GM13977 (cell line): ENCODE measurements at places on chromosomes 4 and X.
A peak's percentile ranks its signal among the peaks of the same experiment; 100 is the strongest.

- DNase-seq: no peak
These were observed 136.2 kb downstream of the HMX1 start for GRCh38 chr4:8735236-8736089.

- DNase-seq: no peak
These were observed 484.4 kb upstream of the NR3C2 start for GRCh38 chr4:148926276-148927260.

DNA sequence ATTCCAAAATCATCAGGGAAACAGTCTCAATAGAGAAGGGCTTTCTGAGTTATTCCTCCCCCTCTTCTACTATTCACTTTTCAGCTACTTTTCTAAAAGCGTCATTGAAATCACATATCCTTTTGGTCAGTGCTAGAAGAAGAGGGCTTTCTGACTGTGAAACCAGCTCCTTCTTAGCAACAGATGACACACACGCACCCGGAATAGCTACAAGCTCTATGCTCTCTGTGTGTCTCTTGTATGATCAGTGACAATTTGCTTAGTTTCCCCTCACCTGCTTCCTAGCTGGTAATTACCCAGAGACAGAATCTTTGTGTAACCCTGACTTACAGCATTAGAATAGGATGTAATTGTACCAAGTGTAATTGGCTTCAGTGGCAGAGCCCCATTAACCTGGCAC lies 268.1 kb upstream of the SLITRK2 start:
- DNase-seq: no peak

GRCh38 chr4:140213749-140214148 lies 59.8 kb upstream of the MAML3 start:
- DNase-seq: no peak

GRCh38 chr4:56976837-56977320 lies 527 bp downstream of the NOA1 start:
- peak; percentile 58 for DNase-seq

DNA sequence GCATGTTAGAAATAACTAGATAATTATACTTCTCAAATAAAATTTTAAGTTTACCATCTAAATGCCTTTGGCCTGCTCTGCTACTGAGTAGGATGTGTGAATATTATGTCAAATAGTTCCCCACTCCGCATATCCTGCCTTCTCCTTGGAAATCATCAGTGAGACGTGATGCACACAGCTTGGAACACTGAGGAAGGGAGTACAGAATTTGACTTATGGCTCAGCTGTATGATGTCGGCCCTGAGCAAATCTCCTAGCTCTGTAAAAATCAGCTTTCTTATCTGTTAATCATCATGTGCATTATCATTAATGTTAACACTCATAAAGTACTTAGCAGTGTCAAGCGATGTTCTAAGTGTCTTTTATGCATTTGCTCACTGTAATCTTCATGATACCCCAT lies 241.0 kb upstream of the ANKRD50 start:
- no peak for DNase-seq

DNA sequence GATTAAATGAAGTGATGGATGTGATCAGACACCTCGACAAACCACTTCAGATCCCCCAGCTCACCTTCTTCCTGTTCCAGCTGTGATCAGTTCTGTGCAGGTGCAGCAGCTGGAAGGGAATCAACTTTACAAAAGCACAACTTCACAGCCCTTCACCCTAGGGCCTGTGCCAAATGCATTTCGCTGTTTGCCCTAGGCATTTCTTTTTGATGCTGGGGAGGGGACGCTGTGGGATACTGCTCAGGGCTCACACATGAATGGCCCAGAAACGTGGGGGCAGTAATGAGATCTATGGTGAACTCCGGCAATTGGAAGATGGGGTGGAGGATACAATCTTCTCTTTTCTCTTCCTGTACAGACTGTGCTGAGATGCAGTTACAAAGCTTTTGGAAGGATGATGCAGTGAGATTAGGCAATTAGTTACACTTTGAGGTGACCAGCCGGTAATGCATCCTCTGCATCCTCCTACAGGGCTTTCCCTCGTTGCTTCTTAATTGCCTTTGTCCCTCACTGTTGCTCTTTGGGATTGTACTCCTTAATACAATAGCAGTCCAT lies 215.1 kb upstream of the PITX2 start:
- DNase-seq: no peak

GRCh38 chr4:36206603-36207311 lies 37.6 kb downstream of the ARAP2 start:
- DNase-seq: no peak

DNA sequence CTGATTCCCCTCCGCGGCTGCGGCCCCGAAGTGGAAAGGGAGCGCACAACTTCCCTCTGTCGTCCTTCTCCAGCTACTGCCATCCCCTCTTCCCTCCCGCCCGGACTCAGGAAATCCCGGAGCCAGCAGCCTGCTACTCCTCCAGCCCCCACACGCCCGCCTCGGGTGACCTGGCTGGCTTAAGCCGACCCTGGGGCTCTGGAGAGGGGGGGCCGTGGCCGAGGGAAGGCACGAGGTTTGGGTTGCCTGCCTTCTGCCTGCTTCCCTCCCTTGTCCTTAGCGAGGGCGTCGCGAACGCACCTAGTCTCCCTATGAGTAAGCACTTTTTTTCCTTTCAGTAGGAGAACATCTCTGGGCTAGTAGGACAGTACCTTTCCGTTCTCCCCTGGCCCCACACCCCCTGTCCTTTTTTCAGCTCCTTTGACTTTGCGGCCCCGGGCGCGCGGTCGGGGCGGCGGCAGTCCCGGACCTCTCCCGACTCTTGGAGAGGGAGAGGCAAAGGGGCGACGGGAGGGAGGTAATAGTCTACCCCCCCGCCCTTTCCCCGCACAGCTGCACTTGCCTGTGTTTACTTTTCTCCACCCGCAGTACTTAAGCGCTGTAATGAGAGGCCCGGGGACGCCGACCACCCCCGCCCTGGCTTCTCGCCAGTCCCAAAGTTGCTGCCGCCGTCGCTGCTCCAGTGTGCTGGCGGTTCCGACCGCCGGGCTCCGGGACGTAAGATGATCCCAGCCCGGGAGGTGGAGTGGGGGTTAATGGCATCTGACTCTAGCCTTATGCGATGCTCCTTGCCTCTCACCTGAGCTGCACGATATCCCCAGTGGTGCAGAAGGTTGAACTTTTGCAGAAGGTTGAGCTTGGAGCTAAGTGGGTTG lies 868 bp downstream of the PLS3 start:
- peak; percentile 34 for DNase-seq

DNA sequence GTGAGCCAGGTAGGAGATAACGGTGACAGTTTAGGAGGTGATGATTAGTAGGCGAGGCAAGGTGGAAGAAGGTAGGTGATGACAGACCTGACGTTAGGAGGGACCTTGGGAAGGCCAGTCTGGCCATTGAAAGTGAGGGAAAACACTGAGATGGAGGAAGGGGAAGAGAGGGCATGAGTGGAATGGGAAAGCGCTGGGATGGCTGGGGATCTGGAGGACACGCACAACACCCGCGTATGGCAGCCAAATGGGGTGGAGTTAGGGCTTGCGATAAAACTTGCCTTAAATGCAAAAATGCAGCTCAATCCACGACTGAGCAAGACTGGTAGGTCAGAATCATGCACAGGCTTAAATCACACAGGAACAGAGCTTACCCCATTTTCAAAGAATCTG lies 605 bp upstream of the CDKL2 start:
- no peak for DNase-seq

- DNase-seq: no peak
These were observed 333.0 kb downstream of the ADGRL3 start for GRCh38 chr4:61533140-61533539.
